Inflammatory macrophage (primary cell): ENCODE measurements at places on chromosomes 16 and 17.
A peak's percentile ranks its signal among the peaks of the same experiment; 100 is the strongest.

GRCh38 chr16:77574867-77575624 is 140.2 kb upstream of the ADAMTS18 start:
- no peak for DNase-seq

GRCh38 chr16:57690782-57691471 is 3.7 kb upstream of the DRC7 start:
- peak; percentile 28 for DNase-seq

GRCh38 chr16:66446737-66447136 is 19.6 kb downstream of the BEAN1 start:
- DNase-seq: no peak

- no peak for DNase-seq
Measured at GRCh38 chr16:69005641-69006355, 99.7 kb upstream of the HAS3 start.

DNA sequence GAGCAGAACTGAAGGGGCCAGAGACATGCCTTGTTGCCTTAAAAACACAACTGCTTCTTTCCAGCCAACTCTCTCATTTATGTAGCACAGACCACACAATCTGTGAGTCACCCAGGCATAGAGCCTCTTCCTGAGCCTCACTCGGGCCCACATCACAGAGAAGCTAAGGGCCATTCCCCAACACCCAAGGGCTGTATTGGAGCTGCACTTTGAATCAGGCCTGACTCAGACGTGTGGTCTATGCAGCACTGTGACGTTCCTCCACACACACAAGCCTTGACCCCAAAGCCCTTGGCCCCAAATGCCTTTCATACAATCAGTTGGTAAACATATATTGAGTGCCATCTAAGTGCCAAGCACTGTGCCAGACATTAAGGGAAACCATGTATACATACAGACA is 308.9 kb upstream of the DYNLRB2 start:
- DNase-seq: no peak

GRCh38 chr17:27217631-27218030 is 76.3 kb upstream of the WSB1 start:
- DNase-seq: peak; percentile 74

- peak; percentile 26 for DNase-seq
Measured at GRCh38 chr16:2250652-2251295, 613 bp downstream of the ECI1 start.

DNA sequence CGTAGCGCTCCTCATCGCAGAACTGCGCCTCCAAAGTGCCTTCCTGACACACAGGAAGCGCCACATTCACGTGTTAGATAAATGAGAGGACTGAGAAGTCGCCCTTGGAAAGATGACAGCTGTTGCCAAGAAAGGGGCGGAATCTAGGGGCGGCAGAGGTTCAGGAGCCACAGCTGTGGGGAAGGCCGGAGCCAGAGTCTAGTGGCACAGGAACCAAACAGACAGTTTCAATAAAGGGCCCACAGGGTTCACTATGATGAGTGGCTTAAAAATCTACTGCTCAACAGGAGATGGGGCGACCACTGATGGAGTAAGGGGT is 4.7 kb downstream of the FLCN start:
- DNase-seq: no peak

GRCh38 chr16:56995136-56995805 is 5.9 kb downstream of the NLRC5 start:
- no peak for DNase-seq

DNA sequence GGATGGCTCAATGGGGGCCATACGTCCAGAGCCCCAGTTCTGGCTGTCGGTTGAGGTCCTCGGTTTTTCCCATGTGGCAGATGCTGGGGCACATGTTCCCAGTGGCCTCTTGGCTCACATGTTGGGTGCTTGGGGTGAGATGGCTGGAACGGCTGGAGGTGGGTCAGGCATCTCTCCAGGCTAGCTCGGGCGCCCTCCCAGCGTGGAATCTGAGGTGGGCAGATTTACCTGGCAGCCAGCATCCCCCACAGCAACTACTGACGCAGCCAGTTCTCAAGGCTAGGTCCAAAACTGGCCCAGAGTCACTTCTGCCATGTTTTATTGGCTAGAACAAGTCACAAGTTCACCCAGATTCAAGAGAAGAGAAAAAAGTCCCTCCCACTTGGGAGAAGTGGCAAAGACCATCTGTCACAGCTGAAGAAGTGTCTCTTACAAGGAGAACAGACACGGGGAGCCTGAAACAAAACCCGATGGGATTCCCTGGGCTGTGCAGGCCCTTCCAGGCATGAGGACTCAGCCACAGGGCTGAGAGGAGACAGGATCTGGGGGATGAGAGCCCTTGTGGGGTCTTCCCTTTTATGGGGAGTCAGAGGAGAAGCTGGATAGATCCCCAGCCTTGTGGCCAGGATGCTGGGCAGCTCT is 15.2 kb downstream of the ACE start:
- DNase-seq: no peak

DNA sequence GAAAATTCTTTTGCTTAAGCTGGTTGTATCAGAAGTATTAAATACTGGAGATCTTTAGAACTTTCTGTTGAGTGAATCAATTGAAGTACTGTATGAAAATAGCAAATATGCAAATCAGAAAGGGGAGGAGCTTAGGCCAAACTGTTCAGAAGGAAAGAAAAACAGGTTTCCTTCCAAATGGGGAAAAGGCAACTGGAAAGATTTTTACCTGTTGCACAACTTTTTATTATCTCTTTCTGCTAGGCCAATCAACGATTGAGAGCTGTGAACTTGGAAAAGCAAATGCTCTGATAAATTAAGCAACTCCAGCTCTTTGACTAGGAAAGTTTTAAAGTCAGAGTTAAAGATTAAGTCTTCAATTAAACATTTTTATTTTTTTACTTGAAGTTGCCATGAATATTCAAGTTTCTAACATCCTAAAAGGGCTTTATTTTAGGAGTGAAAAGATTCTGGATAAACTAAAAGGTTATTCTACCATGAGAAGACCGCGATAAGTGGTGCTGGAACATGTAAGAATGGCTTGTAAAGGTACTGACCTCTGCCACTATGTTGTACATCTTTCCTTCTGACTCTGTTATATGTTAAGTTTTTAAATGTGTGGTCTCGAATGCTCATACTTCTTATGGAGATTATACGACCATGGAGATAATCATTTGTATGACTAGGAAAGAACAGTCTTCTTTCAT is 16.5 kb downstream of the DCUN1D3 start:
- no peak for DNase-seq

DNA sequence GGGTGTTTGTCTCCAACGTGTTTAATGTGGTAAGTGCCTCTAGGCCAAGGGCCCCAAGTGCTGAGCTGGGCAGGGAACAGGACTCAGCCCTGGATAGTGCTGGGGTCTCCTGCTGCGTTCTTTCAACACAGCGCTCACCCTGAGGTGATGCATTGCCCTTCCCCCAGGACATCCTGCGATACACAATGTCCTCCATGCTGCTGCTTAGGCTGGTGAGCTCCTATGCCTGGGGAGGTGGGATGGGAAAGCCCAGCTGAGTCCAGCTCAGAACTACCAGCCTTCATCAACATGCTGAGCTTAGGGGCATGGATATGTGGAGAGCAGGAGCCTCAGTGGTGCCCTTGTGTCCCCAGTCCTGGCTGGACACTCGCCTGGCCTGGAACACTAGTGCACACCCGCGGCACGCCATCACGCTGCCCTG is 563 bp downstream of the ZACN start:
- DNase-seq: no peak

GRCh38 chr16:86598607-86599565 is 20.5 kb downstream of the FOXL1 start:
- DNase-seq: no peak

GRCh38 chr16:1990351-1991134 is 773 bp downstream of the SYNGR3 start:
- no peak for DNase-seq

DNA sequence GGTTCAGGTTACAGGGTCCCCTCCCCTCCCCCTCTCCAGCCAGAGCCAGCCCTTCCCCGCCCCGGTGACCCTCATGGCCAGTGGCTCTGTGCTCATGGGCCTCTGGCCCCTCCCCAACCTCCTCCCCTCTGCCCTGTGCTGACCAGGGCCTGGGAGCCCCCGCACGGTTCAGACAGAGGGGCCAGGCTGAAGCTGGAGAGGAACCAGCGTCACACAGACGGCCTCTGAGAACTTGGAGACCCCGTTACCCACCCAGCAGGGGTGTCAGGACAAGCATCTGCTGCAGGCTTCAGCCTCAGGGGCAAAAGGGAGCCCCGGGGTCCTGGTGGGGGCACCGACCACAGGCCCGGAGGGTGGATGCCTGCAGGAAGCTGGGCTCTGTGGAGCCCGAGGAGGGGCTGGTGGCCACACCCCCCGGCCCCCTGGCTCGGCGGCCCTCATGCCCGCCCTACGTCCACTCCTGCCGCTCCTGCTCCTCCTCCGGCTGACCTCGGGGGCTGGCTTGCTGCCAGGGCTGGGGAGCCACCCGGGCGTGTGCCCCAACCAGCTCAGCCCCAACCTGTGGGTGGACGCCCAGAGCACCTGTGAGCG is at the start of gene WFIKKN1:
Gene WFIKKN1 (plus strand): TSS at position 171 of the 591 bp plus-strand sequence. CDS start 269 bp downstream, at position 440.
- no peak for DNase-seq

GRCh38 chr17:68455901-68456338 is 1.4 kb downstream of the WIPI1 start:
- DNase-seq: peak; percentile 86

- DNase-seq: no peak
Measured at GRCh38 chr16:49026566-49027181, 255.0 kb downstream of the CBLN1 start.

DNA sequence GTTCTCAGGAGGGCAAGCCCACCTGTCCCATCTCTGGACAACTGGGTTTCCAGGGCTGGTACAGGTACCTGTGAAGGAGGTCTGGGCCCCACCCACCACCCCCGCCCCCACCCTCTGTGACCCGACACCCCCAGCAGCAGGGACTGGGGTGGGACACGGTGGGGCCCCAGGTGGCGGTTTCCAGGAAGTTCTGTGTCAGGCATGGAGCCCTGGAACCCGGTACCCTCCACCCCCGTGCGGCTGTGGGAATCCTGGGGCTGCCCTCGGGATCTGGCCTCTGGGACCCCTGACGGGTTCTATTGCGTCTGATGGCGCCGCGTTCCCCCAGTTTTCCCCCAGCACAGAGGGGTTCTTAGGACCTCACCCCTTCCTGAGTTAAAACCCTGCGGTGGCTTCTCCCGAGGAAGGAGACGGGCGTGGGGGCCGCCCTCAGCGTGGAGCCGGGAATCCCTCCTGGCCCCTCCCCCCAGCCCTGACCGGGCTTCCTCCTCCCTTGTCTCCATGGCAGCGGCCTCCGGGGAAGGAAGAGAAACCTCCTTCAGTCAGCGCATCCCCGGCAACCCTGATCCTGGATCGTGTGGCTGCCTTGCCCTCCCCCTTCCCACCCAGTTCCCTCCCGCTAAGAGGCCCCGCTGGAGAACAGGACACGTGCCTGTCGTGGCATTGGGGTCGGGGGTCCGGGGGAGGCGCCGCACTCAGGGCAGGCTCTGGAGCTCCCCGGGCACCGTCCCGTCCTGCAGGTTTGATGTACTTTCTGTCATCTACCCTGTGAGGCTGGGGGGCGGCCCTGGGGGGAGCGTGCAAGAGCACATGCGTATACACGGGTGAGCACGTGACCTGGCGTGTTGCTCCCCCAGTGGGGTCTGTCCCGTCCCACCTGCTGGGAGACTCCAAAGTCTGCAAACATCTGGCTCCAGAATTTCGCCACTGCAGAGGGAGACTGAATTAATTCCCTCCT is 30.3 kb downstream of the CACNA1H start:
- DNase-seq: no peak

DNA sequence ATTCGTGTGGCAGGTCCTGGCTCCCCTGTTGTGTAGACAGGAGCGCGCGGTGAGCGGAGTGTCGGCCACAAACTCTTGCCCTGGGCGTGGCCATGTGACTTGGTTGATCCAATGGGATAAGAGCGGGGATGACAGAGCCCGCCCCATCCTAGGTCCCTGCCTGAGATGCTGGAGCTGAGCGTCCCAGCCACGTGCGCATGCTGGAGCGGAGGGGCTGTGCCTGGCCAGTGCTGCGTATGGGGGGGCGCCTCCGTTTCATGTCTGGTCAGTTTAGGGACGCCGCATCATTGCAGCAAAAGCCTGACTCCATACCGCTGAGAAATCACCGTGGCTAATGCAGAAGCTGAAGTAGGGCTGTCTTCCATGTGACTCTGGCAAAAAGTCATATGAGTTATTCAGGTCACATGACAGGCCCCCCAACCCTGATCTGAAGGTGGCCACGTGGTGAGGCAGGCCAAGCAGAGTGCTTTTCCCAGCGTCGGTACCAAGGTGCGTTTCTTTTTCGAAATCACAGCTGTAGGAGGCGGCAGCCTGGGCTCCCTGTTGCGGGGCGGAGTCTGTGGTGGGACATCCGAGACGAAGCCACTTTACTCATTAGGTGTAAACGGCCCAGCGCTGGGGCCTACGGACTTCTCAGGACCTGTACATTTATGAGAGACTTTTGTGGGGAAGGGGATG is 22.5 kb downstream of the HSBP1 start:
- no peak for DNase-seq

DNA sequence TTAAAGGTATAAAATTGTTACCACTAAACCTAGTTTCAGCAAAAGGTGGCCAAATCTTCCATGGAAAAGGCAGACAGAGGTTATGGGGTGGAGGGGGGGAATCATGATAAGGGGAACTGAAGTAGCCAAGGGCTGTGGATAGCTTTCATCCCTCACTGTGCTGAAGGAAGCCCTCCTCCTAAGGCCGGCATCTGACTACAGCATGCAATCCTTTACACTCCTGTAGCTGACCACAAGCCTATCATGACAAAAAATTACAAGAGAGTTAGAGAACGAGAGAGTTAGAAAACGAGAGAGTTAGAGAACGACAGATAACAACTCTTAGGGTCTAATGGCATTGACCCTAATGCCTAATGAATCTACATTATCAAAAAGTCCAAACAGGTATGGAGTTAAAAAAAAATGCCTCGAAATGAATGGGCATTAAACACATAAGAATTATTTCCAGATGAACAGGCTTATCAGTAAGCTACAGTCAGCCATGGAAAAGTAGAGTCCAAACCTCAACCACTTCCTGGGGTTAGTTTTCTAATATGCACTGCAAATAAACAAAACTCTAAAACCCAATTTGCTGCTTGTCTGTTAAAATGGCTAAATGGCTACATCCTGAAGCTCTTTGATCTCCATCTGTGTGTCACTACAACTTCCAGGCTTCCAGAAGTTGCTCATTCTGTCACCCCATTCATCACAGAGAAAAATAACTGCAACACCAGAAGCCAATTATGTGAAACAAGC is 29.7 kb downstream of the DUSP14 start:
- no peak for DNase-seq

DNA sequence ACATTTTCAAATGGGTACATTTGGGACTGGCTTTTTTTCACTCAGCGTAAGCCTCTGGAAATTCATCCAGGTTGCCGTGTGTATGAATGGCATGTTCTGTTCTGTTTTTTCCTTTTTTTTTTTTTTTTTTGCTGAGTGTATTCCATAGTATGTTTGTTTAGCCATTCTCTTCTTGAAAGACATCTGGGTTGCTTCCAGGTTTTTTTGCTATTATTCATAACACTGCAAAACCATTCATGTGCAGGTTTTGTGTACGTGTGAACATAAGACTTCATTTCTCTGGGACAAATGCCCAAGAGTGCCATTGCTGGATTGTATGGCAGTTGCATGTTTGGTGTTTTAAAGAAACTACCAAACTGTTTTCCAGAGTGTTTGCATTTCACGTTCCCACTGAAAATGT is 335.9 kb upstream of the TNRC6C start:
- DNase-seq: no peak
